ENCODE measurements at places on chromosomes 2 and 18.

DNA sequence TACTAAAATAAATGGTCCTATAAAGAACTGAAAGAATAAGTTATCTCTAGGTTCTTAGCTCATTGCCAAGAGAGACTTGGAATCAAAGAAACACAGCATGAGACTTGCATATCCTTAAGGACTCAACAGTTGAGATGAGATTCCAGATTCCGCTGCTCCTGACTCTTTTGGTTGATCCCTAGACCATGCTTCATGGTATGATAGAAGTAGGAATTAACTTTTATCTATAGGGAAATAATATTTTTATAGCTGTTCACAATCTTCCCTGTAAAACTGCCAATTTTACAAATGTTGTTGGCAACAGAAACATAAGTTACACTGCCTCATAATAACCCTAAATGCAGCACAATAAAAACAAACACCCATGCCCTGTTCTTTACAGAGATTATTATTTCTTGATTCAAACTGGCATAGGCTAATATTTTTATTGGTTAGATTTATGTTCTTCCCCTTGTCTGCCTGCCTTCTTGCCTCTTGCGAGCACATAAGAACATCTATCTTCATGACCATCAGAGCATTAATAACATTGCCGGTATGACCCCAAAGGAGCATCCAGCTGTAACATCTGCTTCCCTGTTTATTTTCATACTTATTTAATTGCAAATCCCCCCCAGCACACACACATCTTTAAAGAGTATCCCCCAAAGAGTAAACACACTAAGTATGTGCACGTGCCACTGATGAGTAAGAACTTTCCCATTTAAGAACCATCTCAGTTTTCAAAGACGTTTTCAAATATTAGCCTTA, 735.7 kb upstream of the SLC8A1 start:
- no peak for DNase-seq

GRCh38 chr2:190537765-190538164, 3.2 kb upstream of the NEMP2 start:
- no peak for DNase-seq

GRCh38 chr2:127408004-127408806, 10.0 kb upstream of the PROC start:
- DNase-seq: peak; percentile 92

DNA sequence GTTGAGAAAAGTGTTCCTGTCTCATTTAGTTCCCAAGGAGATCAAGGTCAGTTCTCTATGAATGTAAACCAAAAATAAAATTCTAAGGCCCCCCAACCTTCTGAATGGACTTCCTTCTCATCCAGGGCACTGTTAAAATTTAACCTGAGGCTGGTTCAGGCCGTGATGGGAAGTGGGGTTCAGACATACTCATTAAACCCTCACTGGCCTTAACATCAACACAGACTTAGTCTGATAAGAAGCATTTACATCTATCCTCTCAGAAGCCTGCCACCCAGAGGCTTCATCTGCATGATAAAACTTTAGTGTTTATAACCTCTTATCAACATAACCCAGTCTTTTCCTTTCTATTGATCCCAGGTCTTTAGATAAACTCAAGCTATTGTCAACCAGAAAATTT, 22.4 kb downstream of the ITSN2 start:
- no peak for DNase-seq

DNA sequence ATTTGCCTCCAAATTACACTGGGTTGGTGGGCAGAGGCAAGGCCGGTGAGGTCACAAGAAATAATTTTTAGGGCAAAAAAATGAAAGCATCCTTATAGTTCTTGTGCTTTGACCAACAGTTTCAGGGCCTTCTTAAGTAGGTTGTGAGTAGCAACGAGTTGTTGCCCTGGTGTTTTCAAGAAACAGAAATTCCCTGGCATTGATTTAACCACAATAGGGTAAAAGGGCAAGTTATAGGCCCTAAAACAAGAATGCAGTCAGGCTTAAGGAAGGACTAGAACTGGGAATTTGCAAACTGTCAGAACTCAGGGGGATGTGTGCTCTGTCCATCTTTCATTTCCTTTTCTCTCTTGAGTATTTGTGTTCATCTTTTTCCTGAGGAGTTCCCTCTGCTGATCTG, 46.1 kb upstream of the STPG4 start:
- no peak for DNase-seq

DNA sequence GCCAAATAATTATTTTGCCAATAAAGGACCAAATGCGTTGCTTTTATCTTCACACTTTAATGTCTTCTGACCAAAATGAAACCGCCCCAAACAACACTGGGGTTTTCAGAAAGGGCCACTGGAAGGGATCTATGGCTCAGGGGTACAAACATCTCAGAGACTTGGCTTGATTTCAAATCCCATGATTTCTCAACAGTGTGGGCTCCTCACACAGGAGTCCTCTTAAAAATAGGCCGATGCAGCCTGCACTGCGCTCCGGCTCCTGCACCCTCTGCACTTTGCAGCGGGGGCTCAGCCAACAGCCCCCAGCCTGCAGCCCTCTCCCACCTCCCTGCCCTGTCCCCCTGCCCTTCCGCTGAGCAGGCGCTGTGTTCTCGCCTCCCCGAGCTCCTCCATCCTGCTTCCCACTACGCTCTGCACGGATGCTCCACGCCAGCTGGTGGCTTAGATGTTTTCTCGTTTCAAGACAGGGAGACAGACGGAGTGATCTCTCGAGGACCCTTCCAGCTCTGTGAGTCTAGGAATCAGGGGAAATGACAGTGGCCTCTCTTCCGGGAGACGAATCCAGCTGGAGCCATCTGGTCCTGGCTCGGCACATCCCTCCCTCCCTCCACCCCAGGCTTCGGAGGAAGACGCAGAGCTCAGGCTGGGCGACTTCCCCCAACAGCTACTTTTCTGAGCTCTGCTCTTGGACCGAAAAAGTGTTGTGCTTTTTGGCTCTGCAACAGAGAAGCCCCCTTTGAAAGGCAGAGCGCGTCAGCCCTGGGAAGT, 71.4 kb downstream of the KCNF1 start:
- DNase-seq: no peak

DNA sequence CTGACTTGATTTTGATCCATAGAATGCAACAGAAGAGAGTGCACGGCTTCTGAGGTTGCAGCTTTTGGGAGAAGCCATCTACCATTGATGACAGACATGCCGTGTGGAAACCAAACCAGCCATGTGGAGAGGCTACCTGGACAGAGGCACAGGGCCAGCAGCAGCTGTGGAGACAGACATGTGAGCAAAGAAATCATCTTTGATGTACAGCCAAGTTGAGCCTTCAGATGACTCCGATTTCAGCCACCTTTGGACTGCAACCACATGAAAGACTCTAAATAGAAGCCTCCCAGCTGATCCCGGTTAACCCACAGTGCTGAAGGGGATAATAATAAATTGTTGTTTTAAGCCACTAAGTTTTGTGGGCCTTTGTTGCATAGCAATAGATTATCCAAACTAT, 54.2 kb downstream of the TSN start:
- no peak for DNase-seq

DNA sequence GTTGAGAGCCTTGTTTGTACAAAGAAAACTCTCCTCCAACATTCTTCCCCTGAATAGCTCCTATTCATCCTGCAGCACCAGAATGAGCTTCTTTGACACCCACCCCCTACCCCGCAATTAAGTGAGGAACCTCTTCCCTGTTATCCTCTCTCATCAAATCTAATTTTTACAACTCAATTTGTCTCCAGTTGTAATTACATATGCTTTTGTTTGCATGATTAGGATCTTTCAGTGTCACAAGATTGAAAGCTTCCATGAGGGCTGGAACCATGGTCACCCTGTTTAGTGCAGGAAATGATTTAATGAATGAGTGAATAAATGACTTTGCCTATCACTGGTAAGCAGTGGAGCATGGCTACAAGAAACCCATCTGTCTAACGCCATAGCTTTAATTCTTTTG, 334.6 kb upstream of the KLHL29 start:
- DNase-seq: no peak

GRCh38 chr2:101793277-101793969, 95.9 kb downstream of the MAP4K4 start:
- no peak for DNase-seq

- DNase-seq: no peak
These were observed 48.0 kb downstream of the TEX44 start for GRCh38 chr2:231640641-231641111.

GRCh38 chr18:35406666-35407065, 29.5 kb upstream of the ZNF396 start:
- DNase-seq: no peak

- peak; percentile 64 for DNase-seq
These were observed 65.8 kb upstream of the EML6 start for GRCh38 chr2:54657664-54658083.

GRCh38 chr2:172394002-172394401, 33.4 kb upstream of the ITGA6 start:
- DNase-seq: no peak

- DNase-seq: no peak
These were observed 589.1 kb upstream of the CDH2 start for GRCh38 chr18:28766027-28766426.

- no peak for DNase-seq
These were observed 154.2 kb upstream of the CCDC195 start for GRCh38 chr2:224870341-224870740.

DNA sequence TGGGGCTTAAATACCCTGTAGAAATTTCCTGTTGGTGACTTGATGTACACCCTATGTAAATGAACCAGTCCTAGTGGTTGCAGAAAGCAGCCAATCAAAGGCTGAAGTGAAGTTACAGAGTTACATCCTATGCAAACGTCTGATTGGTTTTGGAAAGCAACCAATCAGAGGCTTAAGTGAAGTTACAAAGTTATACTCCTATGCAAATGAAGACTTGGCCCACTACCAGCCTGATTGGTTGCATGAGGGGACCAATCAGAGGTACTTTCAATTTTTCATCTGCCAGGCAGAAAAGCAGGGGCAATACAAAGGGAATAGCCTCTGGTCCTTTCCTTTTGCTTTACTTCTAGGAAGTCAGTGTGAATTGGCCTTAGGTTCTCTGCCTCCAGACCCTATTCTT, 13.6 kb upstream of the ZNF397 start:
- DNase-seq: no peak

GRCh38 chr2:127413782-127414637, 4.2 kb upstream of the PROC start:
- no peak for DNase-seq

DNA sequence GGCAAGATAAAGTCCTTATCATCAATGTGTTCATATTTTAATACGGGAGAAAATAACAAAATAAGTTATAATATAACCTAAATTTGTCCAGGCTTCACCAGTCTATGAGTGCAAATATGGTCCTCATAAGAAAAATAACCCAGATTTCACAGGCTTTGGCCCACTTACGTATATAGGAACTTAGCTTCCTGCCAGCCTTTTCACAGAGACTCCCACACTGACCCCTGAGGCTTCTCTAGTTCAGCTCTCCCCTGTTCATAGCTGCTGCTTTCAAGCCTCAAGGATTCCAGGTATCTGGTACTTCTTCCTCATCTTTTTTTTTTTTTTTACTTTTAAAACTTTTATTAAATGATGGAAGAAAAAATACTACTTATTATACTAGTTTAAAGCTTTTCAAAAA, 74.9 kb upstream of the PELI1 start:
- DNase-seq: no peak

- DNase-seq: peak; percentile 73
These were observed 109.0 kb upstream of the BZW1 start for GRCh38 chr2:200702646-200703118.

DNA sequence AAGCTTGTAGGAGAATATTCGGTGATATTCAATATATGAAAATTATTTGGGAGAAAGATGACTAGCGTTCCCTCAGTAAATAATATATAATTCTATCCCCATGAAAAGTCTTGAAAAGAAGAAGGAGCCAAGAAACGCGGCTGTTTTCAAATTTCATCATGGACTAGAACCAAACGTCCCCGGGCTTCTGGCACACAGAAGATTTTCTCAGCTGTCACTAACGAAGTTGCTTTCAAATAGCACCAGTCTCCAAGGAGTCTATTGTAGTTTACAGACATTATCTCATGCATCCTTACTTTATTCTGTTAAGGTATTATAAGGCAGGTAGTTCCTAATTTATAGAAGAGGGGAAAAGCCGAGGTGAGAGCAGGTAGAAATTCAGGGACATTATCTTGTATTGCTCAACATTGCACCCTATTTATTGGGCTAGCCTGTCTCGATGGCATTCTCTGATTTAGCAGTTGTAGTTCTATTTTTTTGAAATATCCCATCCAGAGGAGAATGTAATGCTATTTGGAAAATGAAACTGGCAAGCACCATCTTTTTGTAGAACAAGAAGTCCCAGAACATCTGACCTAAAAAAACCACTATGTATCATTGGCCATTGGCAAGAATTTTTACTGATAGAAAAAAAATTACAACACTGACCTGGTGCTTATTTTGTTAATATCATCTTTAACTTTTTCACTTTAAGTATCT, 198.1 kb upstream of the RASGRP3 start:
- DNase-seq: no peak

GRCh38 chr2:20080428-20080827, 29.0 kb upstream of the LAPTM4A start:
- no peak for DNase-seq

DNA sequence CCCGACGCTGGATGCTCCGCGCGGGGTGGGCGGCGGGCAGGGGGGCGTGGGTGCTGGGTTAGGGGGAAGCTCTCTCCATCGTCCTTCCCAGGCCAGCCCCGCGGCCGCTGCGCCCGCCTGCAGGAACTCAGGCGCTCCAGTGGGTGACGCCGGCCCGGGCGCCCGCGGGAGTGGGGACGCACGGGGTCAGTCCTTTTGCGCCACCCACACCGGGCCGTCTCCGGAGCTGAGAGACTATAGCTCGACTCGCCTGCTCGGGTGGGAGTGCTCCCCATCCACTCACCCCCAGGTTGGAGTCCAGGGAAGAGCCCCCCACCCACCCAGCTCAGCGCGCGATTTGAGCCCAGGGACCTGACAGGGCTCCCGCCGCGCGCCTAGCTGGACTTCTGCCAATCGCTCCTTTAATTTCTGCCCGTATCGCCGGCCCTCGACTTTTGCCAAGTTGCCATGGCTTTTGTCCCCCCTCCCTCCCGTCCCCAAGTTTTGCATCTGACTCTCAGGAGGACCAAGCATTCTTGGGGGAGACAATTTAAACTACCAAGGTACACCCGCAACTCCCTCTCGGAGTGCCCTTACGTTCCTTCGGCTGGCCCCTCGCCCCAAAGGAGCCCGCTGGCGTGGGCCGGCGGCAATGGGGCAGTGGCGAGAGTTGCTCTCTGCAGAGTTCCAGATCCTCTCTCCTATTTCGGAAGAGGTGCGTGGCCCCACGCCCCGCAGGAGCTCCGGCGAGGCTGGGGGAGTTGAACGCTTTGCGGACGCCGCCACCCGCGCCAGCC, 205.8 kb upstream of the SMAD2 start:
- DNase-seq: no peak

DNA sequence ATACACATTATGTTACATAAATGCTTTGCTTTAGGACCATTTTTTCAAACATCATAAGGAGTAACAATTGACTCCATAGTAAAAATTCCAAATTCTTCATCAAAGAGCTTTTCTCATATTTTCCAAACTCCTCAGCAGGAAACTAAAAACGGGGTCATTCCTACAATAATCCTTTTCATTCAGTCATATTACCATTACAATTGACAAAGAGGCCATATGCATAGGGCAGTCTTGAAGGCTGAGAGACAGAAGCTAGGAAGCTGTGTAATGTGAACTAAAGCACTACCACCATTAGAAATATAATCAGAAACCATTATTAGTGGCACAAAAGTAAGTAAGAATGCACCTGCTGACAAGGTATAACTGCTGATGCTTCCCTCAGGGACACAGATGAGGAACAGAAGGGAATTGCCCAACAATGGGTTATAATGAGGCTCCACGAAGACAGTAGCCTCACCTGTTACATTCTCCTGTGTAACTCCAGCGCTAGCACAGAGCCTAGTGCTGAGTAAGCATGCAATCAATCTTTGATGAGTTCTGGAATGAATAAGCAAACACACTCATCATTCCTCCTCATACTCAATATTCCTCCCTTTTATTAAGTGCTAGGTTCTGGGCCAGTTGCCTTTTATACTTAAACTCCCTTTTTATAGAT, 942.3 kb downstream of the CPS1 start:
- DNase-seq: no peak

Data from stimulated activated CD8-positive, alpha-beta memory T cell treated with anti-CD3 and anti-CD28 coated beads, Interleukin-4, amount 100 ng/mL, for 48 hours (primary cell).